ENCODE measurements at places on chromosomes 5 and 9.

GRCh38 chr5:159340511-159340910 lies 10.2 kb upstream of the IL12B start:
- DNase-seq = no peak

DNA sequence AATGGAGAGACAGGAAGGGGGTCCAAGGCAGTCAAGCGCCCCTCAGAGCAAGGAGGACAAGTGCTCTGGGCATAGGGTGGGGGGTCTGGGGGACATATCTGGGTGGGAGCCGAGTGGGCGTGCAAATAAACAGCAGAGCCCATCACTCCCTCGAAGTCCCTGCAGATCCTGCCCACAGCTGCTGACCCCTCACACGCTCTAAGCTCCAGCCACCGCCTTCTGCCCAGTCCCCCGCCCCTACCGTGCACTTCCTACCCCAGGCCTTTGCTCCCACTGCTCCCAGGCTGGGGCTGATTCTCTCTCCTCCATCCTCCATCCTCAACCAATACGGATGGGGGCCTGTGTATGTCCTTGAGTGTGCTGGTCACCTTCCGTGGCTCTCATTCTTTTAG lies 16.9 kb upstream of the ALDH1B1 start:
- no peak for DNase-seq

- DNase-seq = no peak
Measured at GRCh38 chr9:32300373-32300772, 84.1 kb upstream of the ACO1 start.

DNA sequence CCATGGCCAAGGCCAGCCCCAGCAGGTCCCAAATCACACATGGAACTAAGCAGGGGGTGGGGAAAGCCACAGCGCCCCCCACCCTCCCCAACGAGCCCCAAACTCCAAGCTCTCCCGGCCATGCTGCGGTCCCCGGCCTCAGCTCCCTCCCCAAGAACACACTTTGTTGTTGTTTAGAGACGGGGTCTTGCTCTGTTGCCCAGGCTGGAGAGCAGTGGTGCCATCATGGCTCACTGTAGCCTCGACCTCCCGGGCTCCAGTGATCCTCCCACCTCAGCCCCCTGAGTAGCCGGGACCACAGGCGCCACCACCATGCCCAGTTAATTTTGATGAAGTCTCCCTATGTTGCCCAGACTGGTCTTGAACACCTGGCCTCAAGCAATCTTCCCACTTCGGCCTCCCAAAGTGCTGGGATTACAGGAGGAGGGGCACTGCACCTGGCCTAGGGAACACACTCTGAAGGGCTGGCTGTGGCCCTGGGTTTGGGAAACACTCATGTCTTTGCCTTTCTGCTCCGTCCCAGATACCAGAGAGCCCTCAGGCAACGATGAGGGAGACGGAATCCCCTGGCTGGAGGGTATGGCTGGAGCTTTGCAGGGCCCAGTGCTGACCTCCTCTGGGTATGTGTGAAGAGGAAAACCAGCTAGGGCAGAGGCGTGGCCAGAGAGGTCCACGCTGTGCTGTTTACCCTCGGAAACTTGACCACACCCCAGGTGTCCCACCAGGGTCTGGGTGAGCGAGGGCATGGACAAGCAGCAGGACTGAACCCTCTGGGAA lies 53.2 kb upstream of the UBAC1 start:
- DNase-seq = no peak
